ENCODE measurements at places on chromosomes 5 and 9.

- no peak for DNase-seq
Observed at GRCh38 chr9:80156756-80157472, 585.1 kb downstream of the TLE4 start.

GRCh38 chr5:4531756-4532704 is 608.1 kb upstream of the ADAMTS16 start:
- DNase-seq: no peak

GRCh38 chr5:142671266-142671665 is 14.6 kb downstream of the FGF1 start:
- no peak for DNase-seq

GRCh38 chr5:54902791-54903473 is 82.5 kb downstream of the ESM1 start:
- DNase-seq: peak; percentile 34

DNA sequence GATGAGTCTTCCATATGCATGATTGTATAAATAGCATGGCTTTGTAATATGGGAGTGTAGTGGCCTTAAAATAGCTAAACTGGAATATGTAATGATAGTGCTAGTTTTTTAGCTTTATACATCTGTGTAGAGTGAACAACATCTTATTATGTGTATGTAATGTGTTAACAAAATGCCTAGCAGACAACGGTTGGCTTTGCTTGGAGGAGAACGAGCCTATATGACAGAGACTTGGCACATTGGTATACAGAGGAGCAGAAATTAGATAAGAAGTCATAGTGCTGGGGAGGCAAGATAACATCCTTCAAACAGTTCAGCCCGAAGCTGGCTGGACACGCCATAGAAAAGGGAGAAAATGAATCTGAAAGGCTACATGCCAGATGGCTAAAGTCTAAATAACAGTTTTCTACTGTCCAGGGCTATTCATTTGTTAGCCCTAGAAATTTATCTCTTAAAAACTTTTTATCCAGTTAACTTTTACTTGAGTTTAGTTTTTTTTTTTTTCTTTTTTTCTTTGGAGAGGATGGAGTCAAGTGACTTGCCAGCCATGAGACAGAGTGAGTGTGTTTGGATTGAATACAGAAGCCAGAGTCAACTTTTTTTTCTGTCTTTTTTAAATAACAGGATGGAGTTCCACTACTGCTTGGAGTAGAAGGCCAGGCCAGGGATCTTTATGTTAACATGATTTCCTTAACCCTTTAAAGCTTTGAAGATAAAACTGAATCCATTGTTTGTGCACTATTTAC is 214.4 kb upstream of the ACTBL2 start:
- DNase-seq: no peak

DNA sequence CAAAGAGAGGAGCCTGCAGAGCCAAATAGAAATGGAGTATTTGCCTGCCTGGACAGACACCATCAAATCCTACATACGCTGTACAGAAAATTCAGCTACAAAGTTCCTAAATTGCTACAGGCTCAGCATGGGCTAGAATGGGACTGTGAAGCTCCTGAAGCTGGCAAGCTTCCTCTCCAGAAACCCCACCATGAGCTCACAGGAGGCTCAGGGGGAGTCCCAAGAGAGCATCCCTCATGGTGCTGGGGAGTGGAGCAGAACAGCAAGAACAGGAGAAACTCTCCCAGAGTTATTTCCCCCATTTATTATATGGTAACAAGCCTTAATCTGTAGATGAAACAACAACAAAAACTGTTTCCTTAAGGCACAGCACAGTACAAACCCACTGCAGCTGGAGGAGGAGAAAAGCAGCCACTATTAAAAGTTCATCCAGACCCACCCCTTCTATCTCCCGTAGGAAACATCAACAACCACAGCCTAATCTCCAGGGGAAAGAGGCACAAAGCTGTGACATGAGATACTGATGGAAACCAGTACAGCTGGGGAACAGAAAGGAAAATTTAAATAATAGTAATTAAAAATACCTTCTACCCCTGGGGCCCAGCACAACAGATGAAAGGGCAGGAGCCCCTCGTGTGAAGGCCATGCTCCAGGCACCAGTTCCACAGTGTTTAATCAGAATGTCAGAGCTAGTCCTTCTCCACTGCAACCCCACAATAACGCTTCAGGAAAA is 548.5 kb downstream of the MTRR start:
- no peak for DNase-seq

GRCh38 chr5:320524-321229 is 837 bp upstream of the AHRR start:
- no peak for DNase-seq
